ENCODE measurements at places on chromosomes 5 and 9.

DNA sequence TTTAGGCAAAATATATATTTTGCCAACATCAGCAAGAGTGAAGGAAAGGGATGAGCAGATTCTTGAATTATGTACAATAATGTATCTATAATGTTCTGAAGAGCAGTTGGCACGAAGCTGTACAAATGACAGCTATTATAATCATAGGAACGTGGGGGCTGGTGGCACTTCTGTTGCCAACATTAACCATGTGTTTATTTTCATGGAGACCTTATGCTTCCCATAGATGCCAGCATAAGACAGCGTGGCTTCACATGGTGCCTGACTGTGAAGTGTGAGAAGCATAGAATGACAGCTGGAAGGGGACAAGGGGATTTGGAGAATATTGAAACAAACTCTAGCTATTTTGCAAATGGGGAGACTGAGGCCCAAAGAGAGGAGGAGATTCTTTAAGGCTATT lies 52.6 kb upstream of the ATP10B start:
- no peak for DNase-seq

DNA sequence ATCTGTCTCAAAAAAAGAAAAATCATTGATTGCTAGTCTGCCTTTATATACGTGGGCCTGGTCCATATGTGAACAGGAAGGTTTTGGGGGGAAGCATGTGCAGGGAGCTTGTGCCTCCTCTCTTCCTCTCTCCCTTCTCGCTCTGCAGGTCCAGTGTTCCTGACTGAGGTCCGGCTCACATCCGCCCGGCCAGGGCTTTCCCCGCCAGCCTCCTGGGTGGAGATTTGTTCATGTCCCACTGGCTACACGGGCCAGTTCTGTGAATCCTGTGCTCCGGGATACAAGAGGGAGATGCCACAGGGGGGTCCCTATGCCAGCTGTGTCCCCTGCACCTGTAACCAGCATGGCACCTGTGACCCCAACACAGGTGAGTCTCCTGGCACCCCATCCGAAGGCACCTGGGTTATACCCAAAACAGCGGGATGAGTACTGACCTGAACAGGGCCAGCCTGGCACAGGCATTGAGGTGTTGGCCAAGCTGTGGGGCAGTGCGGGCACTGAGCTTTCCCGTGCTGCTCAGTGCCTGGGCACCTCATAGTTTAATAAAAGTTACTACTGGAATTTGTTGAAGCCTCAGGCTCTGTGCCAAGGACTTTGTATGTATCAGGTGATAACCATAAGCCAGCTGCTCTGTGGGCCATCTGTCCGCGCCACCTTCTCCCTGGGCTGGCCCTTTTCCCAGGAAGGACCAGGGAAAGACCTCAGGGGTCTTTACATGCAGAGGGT lies 39.4 kb upstream of the AIF1L start:
- DNase-seq: no peak

DNA sequence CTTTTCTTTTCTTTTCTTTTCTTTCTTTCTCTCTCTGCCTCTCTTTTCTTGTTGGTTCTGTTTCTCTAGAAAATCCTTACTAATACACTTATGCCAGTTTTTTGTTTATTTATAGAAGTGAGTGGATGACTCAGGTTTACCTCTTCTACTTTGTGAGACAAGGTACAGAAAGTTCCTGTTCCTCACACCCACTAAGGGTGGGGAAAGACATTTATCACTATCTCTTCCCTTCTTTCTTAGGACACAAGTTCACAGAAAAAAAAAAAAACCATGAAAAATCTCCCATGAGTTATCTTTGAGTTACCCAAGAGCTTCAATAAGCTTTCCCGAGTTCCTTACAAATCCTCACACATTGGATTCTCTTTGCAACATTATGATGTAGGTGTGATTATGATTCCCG lies 60.9 kb upstream of the CD180 start:
- no peak for DNase-seq

DNA sequence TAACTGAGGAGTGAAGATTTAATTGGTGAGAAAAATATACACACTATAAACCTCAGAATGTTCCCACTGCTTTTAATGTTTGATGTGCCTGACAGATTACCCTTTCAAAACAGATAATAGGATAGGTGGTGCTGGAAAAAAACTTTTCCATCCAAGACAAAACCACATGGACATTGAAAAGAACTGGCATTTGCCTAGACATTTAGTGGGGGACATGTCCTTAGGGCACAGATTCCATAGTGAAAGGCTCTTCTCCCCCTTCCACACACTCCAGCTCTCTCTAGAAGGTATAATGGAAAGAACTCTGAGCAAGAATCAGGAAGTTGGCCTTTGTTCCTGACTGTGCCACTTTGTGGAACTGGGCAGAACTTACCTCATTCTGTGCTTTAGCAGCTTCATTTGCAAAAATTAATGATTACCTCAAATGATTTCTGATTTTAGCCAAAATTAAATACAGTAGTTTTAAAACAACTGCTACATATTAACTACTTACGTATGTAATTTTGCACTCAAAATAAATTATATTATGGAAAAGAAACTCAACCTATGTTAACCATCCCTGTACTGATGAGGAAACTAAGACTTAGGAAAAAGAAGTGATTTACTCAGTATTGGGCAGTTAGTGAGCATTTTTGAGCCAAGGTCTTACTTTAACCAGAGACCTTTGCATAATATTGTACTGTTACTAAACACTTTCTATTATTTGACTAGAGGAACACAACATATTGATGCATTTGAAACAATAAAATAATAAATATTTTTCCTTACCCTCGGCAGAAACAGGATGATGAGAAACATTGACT lies 43.3 kb downstream of the TMC1 start:
- no peak for DNase-seq

DNA sequence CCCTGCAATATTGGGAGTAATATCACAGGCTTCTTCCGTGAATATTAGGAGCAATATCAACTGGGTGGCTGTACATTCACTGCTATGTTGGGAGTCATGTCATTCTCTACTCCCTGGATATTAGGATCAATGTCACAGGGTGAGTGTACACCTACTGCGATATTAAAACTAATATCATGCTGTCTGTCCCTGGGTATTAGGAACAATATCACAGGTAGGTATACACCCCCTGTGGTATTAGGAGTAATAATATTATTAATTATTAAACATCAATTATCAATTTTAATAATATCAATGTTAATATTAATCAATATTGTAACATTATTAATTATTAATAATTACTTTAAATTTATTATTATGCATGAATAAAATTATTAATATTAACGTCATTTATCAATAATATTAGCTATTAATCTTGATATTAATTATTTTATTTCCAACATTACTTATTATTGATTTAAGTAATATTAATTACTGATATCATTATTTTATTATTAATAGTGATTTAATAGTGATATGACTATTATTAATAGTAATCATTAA lies 121.9 kb downstream of the TMEM38B start:
- DNase-seq: no peak

Measured in heart right ventricle (tissue), 16 donors.